ENCODE measurements at places on chromosomes 1 and 21.

DNA sequence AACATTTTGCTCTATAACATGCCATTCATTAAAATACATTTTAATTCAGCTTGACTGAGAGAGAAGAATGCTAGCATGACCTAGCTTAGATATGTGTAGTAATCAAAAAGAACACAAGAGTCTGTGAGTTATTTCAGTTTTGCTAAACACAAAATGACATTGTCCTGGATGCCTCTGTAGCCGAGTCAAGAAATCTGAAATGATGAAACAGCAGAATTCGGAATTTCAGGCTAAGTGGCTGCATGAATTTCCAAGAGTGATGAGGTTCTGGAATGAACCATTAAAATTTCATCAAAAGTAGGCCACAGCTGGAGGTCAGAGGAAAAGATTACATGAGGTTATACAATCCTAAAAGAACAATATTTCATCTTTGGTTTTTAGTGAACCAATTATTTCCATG is 79.1 kb upstream of the CXADR start:
- DNase-seq: no peak

GRCh38 chr1:18256282-18257235 is 149.0 kb downstream of the IGSF21 start:
- peak; percentile 87 for DNase-seq

GRCh38 chr1:145845144-145845513 is 301 bp upstream of the NUDT17 start:
- DNase-seq: no peak

DNA sequence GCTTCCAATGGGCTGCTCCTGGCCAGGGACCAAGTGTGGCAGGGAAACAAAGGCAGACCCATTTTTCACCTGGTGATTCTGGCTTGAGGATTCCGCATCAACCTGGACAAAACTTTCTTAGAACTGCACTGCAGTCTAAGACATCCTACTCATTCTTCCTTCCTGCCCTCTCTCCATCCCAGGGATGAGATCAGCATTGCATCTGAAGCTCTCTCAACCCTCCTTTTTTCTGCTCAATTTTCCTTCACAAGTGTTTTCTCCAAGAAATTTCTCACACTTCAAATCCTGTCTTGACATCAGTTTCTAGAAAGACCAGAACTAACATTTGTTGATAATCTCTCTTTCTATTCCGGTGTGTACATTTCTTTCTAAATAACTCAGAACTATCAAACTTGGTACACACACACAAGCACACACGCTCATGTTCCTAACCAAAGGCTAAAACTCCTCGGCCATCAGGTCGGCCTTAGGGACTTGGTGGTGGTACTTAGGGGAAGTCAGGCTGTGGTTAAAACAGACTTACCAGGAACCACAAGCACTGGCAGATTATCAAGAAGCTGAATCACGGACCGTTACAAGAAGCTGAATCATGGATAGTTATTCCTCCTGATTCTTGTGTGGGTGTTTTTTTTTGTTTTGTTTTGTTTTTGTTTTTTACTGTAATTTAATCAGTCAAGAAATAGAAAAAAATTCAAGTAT is 21.0 kb upstream of the CXADR start:
- DNase-seq: no peak

DNA sequence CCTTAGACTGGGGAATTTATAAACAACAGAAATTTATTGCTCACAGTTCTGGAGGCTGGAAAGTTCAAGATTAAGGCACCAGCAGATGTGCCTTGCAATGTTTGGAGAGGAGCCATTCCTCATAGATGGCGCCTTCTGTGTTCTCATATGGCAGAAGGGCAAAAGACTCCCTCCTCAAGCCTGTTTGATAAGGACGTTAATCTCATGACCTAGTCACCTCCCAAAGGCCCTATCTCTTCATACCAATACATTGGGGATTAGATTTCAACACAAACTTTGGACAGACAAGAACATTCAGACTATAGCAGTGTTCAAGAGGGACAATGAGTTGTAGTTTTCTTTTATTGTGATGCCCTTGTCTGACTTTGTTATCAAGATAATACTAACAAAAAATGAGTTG is 34.3 kb downstream of the PSMG1 start:
- no peak for DNase-seq

DNA sequence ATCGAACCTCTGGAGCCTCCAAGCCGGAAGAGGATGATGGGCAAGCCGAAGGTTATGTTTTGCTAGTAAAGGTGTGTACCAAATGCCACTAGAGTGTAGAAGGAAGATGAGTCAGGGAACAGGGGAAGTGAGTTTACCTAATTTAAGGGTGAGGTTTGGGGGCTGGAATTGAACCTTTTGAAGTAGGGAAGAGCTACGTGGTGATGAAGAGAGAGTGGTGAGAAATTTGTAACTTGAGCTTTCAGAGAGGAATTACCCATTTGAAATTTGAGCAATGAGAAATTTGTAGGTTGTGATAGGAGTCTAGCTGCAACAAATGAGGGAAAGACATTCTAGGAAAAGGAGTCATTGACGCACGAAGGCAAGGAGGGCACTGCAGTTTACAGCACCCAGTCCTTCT is 70.0 kb upstream of the TENT5C start:
- DNase-seq: no peak

- no peak for DNase-seq
These were observed 480.4 kb upstream of the CAMK1G start for GRCh38 chr1:209103092-209103491.

DNA sequence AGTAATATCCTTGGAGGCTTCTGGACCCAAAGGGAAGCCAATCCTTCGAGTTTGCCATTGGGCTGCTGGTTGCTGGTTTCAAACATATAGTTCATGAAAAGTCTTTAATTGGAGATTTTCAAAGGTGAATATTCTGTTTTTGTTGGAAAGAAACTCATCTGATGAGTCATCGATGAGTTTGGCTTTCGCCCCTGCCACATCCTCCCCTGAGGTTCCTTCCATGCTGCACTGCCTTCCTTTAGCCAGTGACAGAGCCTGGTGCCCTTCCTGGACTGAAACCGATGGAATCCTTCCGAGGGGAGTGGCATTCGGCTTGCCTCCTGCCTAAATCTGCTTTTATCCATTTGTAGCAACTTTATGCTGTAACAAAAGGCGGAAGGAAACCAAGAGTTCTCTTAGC is 550.0 kb downstream of the KIF26B start:
- DNase-seq: no peak

GRCh38 chr1:3290915-3291314 is 163.6 kb upstream of the ARHGEF16 start:
- DNase-seq: no peak

GRCh38 chr1:75132242-75132811 is 1.9 kb upstream of the LHX8 start:
- DNase-seq: peak; percentile 56

DNA sequence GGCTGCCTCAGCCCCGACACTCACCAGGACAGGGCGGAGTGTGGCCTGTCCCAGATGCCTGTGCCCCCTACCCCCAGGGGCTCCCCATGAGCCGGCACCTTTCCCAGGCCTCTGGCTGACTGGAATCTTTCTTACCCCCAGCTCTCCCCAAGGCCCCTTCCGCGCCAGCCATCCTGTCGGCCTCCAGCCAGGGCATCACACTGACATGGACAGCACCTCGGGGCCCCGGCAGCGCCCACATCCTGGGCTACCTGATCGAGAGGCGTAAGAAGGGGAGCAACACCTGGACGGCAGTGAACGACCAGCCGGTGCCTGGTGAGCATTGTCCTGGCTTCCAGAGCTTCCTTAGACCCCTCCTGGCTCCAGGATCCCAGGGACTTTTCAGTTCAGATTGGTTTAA is 26.5 kb downstream of the IGFN1 start:
- peak; percentile 36 for DNase-seq

- DNase-seq: no peak
These were observed 149.9 kb downstream of the MRPL39 start for GRCh38 chr21:25457411-25457810.

- DNase-seq: no peak
These were observed 36.9 kb downstream of the SLC35A3 start for GRCh38 chr1:100006688-100007087.

GRCh38 chr1:1220197-1220596 is 6.2 kb upstream of the TNFRSF4 start:
- DNase-seq: no peak

DNA sequence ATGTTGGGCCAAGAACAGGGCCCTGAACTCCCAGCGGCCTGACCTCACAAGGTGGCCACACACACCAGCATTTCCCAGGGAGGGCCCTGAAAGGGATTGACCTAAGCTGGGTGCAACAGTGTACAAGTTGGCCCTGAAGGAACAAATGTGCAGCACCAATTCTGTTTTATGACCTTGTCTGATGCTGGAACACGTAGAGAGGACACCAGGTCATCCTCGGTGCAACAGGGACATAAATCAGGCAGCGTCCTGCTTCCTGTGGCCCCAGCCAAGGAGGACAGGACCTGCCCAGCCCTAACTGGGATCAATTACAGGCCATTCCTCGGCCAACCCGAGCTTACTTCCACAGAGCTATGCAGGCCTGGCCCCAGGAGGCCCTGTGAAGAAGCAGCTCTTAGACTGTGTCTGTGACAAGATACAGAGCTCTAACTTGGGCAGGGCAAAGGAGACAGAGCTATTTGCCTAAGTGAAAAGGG is 12.8 kb upstream of the PHC2 start:
- DNase-seq: no peak

DNA sequence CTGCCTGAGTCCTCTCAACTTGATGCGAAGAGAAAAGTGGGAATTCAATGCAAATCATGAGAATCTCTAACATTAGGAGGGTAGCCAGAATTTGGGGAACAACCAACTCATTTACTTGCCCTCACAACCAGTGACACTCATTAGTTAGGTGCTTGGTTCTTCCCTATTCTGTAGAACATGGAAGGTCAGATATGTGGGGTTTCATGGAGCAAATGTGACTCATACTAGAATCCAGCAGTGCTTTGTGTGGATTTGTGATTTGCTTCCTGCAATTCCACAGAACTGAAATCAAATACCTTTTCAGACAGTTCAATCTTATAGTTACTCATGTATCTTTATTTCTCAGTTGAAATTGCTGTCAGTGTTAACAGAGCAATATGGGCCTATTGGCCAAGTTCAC is 6.9 kb upstream of the ETV3 start:
- no peak for DNase-seq

DNA sequence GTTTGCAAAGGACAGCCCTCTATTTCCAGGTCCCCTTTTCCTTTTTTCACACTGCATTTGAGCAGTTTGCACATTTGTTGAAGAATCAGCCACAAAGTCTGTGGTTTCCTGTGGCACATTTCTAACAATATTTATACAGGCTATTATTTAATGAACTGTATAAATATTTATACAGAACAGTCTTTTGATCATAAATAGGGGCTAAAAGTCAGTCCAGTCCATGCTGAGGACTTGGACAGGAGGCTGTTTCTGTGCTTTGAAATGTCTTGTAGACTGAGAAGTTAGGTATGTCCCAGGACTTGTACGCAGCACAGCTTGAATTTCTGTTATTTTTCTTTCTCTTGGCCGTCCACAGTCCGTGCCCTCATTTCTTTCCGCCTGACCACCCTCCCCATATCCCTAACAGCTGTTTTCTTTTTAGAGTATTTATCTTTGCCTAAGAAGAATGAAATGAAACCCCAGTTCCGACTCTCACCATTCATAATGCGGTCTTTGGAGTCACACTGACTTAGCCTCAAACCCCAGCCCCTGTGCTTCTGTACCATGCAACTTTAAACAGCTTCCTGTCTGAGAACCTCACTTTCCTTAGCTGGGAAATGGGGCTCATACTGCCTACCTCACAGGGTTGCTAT is 19.7 kb downstream of the FGGY start:
- DNase-seq: no peak
